Smooth muscle cell of the brain vasculature (primary cell): ENCODE measurements at places on chromosomes 6 and 20.

- no peak for DNase-seq
Measured at GRCh38 chr20:39446397-39446796, 484.3 kb downstream of the DHX35 start.

GRCh38 chr6:149963212-149963461 lies 606 bp upstream of the ULBP1 start:
- DNase-seq: no peak

DNA sequence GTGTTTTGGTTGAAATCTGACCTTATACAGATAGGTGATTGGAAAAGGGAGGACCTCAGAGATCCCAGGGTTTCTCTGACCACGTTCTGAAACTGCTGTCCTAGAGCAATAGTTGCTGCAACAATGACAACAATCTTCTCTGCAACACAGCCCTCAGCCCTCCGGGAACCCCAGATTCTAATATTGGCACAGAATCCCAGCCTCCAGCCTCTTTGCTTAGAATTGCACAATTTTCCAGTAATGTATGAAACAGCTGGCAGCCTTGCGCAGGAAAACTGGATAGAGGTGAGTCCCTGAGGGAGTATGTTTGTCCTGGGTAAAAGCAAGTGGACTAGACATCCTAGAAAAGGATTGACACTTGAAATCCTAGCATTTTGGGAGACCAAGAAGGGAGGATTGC lies 30.4 kb upstream of the PNRC1 start:
- DNase-seq: no peak

DNA sequence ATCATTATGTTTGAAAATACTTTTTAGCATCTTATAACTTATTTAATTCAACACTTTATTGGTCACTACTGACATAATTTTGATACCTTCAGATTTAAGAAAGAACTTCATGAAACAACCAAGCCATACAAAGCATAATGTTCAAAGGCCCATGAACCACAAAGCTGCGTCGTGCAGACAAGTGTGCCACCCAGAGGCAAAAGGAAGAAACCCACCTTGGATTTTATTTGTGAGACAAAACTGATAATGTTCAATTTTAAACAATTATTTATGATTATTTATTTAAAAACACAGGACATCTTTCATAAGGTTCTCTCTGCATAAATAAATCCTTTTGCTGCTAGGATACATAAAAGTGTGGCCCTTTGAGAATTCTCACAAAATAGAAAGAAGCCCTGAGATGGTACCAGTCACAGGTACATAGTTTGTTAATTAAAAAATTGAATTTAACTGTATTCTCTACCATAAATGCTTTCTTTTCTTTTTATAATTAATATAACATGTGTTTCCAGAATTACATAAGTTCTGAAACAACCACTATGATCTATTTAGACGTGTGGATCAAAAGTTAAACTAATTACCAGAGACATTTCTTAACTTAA lies 143.7 kb downstream of the RALGAPA2 start:
- peak; percentile 17 for DNase-seq

GRCh38 chr20:1965520-1966351 lies 28.1 kb downstream of the PDYN start:
- DNase-seq: peak; percentile 13

- DNase-seq: no peak
Measured at GRCh38 chr20:62466072-62466760, 9.6 kb downstream of the GATA5 start.

DNA sequence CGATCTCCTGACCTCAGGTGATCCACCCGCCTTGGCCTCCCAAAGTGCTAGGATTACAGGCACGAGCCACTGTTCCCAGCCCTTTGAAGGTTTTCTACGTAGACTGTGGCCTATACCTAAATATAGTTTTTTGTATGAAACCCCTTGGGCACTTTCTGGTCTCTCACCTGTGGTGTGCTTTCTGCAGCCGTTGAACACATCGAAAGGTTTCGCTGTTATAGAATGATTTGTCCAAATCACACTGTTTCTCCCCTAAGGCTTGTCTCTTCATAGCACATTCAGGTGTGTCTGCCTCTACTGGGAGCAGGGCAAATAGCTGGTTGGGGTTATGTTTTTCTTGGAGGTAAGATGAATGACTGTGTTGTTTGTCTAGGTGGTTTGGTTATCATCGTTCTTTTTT lies 597.9 kb downstream of the RNF144B start:
- DNase-seq: no peak

DNA sequence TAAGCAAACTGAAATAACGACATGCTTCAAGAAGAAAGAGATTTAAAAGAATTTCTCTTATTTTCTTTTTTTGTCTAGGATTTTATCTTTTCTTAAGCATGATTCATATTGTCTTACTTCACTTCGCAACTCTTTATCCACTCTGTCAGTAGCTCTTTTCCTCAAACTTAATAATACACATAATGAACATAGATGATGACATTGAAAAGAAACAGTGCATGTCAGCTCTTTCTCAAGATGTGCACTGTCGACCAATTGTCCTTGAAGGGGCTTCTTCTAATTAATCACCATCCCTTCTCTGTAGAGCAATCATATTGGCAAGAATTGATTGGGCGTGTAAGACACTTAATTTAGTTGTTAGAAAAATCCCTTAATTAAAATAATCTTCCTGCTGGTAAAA lies 356.5 kb downstream of the EYS start:
- no peak for DNase-seq

GRCh38 chr6:17064975-17065374 lies 36.9 kb upstream of the STMND1 start:
- DNase-seq: no peak

DNA sequence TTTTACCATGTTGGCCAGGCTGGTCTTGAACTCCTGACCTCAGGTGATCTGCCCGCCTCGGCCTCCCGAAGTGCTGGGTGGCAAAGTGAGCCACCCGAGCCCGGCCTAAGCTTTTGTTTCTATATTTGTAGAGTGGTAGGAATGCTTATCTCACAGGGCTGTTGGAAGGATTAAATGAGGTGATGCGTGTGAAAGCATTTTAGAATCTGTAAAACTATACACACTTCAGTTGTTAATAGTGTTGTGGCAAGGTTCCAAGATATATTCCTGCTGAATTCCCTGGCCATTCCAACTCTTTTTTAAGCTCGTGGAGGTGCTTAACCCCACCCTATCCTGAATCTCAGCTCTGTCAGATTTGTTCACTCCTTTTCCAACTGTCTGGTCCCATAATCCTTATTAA lies 89.9 kb upstream of the AKIRIN2 start:
- no peak for DNase-seq

DNA sequence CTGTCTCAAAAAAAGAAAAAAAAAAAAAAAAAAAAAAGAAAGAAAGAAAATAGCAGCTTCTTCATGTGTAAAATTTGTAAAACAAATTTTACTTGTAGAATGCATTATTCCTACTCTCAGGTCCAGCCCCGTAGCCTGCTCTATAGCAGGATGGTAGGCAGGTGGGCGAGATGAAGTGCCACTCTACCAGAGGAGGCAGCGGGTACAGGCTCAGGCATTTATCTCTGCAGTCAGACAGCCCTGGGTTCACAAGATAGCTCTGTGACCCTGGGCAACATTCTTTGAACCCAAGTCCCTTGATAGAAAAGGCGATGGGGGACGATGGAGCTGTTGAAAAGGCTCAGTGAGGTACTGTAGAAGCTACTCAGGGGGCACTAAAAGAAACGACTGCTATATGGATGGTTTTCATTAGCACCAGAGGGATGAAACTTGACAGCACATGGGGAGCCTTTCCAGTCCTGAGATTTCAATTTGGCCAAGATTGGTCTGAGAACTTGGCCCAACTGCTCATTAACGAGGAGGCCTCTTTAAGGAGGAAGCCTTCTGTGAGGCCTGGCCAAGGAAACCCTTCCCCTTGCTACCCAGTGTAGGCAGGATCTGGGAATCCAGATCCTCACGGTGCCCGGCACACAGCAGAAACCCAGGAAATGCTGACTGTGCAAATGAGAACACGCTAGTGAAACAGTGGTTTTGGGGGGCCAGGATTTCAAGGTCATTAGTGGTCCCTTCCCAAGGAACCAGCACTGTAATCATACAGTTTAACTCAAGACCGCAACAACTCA lies 63.1 kb downstream of the MYH7B start:
- DNase-seq: no peak

DNA sequence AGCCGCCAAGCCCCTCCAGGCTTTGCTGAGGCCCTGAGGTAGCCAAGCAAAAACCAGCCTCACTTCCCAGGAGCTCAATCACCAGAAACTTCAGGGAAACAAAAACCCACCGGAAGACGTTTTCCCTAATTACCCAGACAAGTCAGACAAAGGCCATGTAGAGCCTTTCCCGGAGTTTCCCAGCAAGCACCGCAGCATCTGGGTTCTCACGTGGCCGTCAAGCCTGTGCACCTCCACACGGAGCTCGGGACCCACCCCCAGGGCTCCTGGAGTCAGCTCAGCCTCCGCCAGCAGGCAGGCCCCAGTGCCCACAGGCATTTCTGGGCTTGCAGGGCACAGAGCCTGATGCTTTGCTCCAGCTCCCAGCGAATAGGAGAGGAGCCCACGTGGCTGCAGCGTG lies 10.1 kb upstream of the MRGBP start:
- no peak for DNase-seq

DNA sequence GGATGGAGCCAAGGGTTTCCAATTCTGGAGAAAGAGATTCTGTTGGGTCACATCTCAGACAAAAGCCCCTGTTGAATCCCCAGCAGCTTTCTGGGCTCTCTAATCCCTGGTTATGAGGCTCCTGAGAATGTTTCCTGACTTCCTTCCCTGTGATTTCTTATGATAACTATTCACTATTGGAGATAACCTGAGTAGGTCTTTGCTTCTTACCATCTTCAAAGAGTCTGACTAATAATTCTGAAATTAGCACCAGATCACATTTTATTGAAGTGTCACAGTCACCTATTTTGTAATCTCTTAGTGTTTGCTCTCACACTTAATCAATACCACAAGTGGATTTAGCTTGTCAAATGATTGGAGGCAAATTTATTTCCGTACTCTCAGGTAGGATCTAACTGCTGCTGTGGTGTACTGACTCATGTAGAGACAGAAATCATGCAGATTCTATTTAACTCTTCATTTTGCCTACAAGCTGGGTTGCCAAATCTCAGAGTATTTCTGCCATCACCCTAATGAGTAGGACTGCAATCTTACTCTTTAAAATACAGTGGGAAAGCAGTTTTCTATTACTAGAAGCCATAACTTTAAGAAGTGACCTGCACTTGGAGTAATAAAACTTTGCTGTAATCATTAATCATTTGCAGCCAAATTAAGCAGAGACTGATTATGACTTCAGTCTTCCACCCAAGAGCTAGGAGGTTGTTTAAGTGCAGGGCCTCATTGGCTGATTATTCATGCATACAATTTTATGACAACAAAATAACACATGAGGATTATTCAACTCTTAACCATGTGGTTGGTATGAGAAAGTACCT lies 422.1 kb downstream of the EPM2A start:
- DNase-seq: no peak

DNA sequence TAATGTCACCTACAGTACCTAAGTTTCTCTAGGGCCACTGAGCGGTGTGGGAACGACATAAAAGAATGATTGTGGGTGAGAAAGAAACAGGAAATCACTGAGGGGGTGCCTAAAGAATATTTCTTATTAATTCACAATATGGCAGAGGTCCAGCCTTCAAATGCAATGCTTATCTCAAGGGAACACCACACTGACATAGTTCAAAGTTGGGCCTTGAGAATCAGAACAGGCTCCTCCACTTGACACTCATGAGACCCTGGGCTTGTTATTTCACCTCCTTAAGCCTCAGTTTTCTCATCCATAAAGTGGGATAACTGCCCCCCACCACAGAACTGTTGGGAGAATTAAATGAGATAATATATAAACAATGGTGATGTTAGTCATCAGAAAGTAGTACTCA lies 40.4 kb upstream of the ARHGAP18 start:
- no peak for DNase-seq

DNA sequence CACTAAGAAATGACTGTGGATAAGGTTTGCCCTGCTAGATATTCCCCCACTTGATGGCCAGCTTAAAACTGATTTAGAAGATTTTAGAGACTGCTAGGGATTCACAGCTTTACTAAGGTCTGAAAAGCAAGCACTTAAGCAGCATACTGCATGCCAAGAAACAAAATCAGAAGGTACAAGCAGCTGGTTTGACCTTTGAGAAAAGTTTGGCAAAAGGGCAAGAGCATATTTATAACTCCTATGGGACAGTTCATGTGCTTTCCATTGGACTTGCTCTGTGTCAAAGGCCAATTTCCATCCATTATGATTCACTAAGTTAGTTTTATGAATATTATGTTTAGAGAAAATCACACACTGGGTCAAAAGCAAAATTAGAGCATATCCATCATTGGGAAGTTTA lies 402.8 kb downstream of the PKHD1 start:
- DNase-seq: no peak
